ENCODE measurements at places on chromosomes 7 and 10.

DNA sequence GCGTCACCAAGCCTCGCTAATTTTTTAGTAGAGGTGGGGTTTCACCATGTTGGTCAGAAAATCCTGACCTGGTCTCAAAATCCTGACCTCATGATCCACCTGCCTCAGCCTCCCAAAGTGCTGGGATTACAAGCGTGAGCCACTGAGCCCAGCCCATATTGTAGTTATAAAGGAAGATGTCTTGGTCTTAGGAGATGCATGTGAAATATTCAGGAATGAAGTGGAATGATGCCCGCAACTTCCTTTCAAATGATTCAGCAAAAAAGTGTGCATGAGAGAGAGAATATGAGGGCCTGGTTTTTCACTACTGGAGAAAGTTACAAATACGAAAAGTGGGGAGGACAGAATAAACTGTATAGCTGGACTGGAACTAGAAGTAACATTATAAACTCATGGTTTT lies 15.9 kb downstream of the TMEM209 start:
- DNase-seq: no peak

DNA sequence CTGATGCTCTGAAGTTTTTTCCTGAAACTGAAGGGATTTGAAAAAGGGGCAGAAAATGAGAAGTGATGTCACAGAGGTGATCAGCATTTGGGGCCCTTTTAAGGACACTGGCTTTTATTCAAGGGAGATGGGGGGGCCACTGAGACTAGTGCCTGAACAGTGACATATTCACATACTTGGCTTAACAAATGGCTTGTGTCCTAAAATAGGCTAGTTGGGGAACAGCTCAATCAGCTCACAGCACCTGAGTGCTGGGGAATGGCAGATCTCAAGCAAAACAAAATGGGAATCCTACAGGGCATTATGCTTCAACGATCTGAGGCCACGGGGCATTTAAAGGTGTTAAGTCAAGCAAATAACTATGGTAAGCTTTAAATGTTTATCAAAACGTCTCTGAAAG lies 90.1 kb downstream of the UBE2H start:
- no peak for DNase-seq

- no peak for DNase-seq
These were observed 9.8 kb downstream of the VSIR start for GRCh38 chr10:71763352-71764127.

- DNase-seq: no peak
These were observed 117.2 kb upstream of the GLCCI1 start for GRCh38 chr7:7851381-7851780.

DNA sequence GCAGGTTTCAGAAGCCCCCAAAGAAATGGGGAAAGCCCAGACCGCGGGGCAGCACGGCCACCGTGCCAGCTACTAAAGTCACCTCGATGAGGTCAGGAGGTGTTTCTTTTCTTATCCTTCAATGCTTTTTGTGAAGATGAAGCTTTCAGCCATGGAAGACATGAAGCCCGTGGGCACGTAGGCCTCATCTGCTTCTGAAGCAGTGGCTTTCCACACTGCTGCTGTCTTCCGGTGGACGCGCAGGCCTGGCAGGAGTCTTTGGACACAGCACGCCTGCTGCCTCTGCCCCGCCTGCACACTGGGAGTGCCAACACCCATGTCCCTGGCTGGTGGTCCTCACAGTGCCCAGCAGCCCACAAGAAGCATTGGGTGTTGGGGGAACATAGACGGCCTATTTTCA lies 185.5 kb downstream of the EBF3 start:
- DNase-seq: no peak
